Activated CD4-positive, alpha-beta T cell treated with anti-CD3 and anti-CD28 coated beads, Interleukin-2, amount 50 U/mL, for 24 hours (primary cell): ENCODE measurements at places on chromosomes 4 and X.

GRCh38 chr4:186020106-186020792 is 48.7 kb upstream of the TLR3 start:
- no peak for DNase-seq

GRCh38 chrX:147738265-147738664 is 173.5 kb upstream of the FMR1 start:
- DNase-seq = peak; percentile 0

- no peak for DNase-seq
These were observed 202.0 kb downstream of the DCLK2 start for GRCh38 chr4:150280081-150280895.

GRCh38 chr4:145531859-145532258 is 50.2 kb downstream of the SMAD1 start:
- DNase-seq = no peak

- no peak for DNase-seq
These were observed at the start of gene CLIC2 for GRCh38 chrX:155334486-155335336. CLIC2 (minus strand) TSS chrX:155334614; CDS start chrX:155334427, 187 bp downstream.

DNA sequence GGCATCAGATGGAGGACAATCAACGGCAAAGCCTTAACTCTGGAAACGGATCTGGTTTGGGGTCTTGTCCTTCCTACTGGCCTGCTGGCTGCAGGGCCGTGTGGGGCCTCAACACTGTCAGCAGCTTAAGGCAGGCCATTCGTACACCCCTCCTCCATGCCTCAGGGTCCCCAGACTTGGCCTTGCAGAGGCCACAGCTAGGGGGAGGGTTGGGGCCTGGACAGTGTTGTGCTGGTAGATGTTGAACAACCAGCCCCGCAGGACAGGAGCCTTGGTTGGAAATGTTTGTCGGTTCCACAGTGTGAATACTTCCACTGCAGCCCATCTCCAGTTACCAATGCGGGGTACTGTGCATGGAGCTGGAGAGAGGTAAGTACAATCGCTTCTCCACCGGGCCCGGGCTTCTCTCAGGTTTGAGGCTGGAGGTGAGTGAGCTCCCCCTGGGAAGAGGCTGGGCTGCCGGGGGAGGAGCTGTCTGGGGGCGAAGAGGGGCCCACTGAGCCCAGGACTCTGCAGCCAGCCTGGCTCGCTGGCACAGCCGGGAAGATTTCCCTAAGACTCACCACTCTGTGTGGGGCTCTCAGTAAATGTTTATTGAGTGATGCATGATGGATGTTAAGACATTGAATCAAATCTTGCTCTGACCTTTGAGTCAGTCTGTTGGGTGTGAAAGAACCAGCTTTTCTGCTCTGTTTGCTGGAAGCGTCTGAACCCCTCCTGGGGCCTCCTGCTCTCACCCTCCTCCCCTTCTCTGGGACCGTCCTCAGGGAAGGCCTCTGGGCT is 19.7 kb upstream of the GPR78 start:
- no peak for DNase-seq

DNA sequence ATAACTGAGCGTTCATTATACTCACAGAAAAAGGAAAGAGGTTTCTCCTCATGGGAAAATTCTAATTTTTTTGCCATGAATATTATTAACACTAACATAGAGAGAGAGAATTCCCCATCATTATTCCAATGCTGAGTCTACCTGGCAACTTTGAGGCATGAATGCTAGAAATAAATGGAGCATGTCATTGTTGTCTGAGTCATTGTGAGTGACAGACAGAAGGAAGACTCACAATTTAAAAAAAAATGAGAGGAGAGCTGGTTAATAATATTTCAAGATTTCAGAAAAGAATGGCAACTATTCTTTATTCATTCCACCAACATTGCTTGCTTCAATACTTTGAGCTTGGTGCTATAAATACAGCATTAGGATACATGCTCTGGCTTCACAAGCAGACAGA is 170.4 kb upstream of the HS3ST1 start:
- DNase-seq = no peak

GRCh38 chrX:104670051-104670450 is 104.1 kb downstream of the IL1RAPL2 start:
- no peak for DNase-seq

GRCh38 chr4:6200011-6200921 is at the start of gene JAKMIP1:
JAKMIP1 (minus strand) TSS chr4:6200549; CDS start chr4:6112850, 87,699 bp downstream.
- DNase-seq = peak; percentile 79

GRCh38 chr4:154478128-154478527 is 13.5 kb downstream of the DCHS2 start:
- no peak for DNase-seq

- no peak for DNase-seq
These were observed 88.3 kb upstream of the GRID2 start for GRCh38 chr4:92215476-92215875.

- DNase-seq = no peak
These were observed 39.2 kb downstream of the AFAP1 start for GRCh38 chr4:7900334-7900909.

DNA sequence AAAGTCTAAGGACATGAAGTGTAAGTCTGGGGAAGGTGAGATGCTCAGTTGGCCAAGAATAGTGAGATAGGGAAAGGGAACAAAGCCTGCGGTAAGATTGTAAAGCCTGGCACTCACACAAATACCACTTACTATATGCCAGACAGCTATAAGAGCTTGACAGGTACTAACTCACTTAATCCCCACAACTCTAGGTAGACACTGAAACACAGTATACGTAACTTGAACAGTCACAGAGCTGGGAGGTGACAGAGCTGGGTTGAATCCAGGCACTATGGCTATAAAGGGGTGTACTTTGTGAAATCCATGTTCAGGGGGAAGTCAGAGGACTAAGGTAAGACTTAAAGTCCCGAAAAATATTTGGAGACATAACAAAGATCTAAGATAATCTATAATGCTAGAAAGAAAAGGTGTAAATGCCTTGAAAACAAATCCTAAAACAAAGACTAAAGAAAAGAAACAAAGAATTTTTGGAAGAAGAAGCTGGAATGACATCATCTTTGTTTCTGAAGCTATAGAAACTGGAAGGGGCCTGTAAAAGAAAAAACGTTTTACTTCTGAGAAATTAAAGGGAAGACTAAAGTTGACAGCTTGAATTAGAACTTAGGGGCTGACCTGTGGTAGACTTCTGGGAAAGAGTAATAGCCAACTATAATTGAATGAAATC is 172.5 kb downstream of the PPP3CA start:
- DNase-seq = no peak

DNA sequence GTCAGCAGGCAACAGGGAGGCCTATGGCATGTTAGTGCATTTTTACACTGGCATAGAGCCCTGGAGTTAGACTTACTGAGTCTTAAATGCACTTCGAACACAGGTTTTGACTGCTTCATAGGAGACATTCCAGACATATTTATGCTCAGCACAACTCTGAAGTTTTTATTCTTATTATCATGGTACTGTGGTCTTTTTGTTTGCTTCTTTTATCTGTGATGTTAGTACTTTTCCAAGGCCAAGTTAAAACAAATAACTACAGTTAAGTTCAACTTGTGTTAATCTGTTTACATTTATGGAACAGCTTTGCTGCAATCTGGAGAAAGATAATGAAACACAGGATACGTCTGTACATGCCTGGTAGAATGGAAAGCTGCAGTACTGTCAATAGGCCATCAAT is 76.5 kb downstream of the COL4A5 start:
- no peak for DNase-seq

DNA sequence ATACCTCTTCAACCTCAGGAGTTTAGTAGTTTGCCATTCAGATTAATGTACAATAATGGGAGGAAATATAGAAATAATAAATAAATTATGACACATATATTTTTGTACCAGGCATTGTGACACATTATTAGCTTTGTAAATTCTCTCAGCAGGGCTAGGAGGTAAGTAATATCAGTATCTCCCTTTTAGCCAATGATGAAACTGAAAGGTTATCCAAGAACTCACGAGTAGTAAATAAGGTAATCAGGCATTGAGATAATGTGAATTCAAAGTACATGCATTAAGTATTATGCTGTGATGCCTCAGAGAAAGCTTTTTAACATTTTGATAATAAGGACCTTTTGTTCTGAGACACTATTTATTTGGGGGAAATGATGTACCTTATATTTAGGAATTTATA is 5.3 kb upstream of the ARAP2 start:
- no peak for DNase-seq

DNA sequence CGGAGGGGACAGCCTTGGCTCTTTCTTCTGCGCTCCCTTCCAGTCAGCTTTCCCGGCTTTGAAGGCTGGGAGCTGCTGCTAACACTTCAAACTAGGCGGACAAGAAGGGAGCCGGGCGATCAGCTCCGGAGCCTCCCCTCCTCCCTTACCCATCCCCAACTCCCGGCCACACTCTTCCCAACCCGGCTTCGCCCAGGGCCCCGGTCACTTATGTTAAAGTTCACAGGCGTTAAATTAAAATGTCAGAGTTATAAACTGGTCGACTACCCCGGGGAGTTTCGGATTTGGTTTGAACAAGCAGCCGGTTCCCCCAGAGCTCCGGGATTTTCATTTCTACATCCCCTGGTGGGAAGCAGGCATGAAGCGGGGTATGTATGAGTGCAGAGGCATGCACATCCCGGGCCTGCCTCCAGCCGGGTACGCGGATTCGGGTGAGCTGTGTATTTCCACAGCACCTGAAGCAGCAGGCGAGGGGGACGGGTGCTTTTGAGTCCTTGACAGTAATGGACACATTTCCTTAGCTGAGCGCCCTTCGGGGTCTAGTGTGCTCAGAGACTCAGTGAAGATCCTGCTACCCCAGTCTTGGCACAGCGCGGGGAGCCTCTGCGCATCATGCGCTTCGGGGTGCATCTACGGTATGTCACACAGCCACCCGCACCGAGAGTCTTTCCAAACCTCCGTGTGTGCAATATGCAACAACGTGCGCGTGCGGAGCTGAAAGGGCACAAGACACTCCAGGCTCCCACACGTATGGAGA is 880 bp downstream of the UNC5C start:
- DNase-seq = no peak

DNA sequence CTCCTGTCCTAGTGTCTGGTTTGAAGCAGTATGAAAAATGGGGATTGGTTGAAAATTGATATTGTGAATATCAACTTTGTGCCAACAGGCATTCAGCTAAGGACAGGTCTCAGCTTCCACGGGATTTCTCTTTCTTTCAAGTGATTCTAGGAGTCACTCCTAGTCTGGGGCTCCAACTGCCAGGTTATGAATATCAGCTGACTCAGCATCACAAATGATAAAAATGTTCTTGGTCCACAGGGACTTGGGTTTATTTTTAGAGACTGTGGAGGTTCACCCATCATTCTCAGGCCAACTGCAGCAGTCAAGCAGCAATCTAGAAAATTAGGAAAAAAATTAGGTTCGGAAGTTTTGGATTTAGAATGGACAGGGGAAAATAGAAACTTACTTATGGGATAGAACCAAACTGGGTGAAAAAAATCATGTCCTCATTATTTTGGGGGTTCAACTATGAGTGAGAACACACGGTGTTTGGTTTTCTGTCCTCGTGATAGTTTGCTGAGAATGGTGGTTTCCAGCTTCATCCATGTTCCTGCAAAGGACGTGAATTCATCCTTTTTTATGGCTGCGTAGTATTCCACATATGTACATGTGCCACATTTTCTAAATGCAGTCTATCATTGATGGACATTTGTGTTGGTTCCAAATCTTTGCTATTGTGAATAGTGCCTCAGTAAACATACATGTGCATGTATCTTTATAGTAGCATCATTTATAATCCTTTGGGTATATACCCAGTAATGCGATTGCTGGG is 29.0 kb upstream of the TCP11X1 start:
- DNase-seq = no peak

- no peak for DNase-seq
These were observed 403.7 kb upstream of the TRAM1L1 start for GRCh38 chr4:117489107-117489506.

DNA sequence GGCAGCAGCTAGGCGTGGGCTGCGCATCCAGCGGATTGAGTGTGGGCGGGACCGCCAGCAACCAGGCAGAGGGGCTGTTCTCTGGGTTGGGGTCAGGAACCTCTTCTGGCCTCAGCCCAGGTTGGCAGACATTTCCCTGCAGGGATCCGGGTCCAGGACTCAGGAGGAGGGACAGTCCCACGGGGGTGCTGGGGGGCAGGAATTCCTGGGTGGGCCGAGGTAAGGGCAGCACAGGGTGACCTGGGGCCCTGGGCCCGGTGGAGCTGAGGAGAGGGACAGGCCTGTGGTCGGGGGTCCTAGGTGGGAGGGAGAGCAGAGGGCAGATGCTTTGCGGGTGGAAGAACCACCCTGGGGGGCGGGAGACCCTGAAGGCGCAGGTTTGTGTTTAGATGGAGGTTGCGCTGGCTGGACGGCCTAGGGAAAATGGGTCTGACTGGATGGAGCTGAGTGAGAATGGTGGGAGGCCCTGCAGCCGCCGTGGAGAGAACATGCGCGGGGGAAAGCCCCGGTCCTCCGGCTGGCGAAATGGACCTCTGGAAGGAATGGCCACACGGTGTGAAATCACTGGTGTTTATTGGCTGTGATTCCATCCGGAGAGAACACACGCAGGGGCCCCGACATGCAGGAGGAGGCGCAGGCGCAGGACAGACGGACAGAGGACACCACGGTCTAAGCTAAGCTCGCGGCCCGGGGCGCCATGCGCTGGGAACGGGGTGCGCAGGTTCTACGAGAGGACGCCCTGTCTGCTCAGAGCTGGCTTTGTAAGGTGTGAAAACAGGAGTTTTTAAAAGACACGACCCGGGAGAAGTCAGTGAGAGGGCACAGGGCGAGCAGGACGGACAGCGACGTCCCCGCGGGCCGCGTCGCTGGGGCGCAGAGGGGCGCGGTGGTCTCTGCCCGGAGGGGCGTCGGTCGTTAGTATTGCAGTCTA is 41.3 kb downstream of the CPLX1 start:
- DNase-seq = no peak

- no peak for DNase-seq
These were observed 21.8 kb downstream of the SPANXC start for GRCh38 chrX:141220342-141221008.

DNA sequence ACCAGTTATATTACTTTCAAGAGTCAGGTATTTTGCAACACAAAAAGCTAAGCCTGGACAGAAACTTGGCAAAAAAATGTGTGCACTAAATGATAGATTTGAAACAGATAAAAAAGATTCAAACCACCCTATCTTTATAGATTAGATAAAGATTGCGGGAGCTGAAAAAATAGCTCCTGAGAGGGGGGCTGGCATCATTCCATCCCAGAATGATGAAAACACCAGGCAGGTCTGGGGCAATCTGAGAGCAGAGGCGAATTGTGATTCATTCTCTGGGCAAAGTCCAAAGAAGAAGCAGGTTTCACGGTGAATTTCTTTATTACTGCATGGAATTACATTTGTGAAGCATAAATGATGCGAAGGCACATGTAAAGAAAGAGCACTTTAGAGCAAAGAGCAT is 168.5 kb upstream of the DMD start:
- no peak for DNase-seq

DNA sequence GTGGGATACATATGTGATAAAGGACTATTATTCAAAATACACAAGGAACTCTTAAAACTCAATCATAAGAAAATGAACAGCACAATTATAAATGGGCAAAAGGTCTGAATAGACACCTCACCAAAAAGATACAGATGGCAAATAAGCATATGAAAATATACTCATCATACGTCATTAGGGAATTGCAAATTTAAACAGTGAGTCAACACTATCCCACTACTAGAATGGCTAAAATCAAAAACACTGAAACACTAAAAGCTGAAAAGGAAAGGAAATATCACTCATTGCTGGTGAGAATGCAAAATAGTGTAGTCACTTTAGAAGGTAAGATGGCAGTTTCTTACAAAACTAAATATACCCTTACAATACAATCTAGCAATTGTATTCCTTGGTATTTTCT is 597.0 kb upstream of the PABPC4L start:
- no peak for DNase-seq

GRCh38 chr4:2961421-2961810 is 1.8 kb downstream of the NOP14 start:
- no peak for DNase-seq
